Fibroblast of skin of scalp (primary cell): ENCODE measurements at places on chromosomes 13 and 19.

- no peak for DNase-seq
These were observed 5.0 kb downstream of the PTOV1 start for GRCh38 chr19:49855676-49856573.

- DNase-seq = no peak
These were observed 52.3 kb upstream of the ATP12A start for GRCh38 chr13:24627946-24628345.

GRCh38 chr19:17721821-17722220 lies 2.5 kb downstream of the MAP1S start:
- DNase-seq = no peak

- no peak for DNase-seq
These were observed 1526.5 kb upstream of the SLC10A2 start for GRCh38 chr13:104592545-104593250.

GRCh38 chr19:46902402-46902766 lies 41.6 kb downstream of the ARHGAP35 start:
- no peak for DNase-seq

DNA sequence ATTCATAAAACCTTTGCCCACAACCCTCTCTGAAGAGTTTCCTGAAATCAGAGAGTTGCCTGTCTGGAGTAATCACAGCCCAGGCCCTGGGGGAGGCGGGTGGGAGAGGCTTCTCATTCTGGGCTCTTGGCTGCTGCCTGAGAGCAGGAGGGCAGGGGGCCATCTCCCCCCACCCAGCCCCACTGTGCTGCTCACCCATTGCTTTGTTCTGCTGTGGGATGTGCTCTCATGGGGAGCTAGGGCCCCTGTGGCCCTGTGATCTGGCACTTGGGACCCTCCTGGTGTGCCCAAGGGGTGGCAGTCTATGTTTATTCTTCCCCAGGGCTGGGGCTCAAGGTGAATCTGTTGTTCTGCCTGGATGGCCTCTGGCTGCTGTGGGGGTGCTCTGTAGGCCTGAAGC lies 6.1 kb downstream of the KCTD15 start:
- DNase-seq = no peak

- DNase-seq = no peak
These were observed 133.1 kb upstream of the ZNF91 start for GRCh38 chr19:23528376-23528775.

- DNase-seq = no peak
These were observed 46.1 kb downstream of the OXGR1 start for GRCh38 chr13:96948127-96948526.

- DNase-seq = no peak
These were observed 62.3 kb downstream of the CCDC70 start for GRCh38 chr13:51923983-51924539.

GRCh38 chr13:100921139-100921538 lies 246.5 kb upstream of the TMTC4 start:
- no peak for DNase-seq

DNA sequence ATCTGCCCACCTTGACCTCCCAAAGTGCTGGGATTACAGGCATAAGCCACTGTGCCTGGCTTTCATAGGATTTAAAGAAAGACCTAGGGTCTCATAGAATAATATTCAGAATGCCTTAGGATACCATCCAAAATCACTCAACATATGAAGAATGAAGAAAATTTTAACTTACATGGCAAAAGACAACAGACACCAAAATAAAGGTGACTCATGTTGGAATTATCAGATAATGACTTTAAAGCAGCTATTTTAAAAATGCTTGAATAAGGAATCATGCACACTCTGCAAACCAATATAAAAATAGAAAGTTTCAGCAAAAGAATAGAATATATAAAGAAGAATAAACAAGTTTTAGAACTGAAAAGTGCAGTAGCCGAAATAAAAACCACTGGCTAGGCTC lies 29.3 kb downstream of the ZNF566 start:
- peak; percentile 1 for DNase-seq

DNA sequence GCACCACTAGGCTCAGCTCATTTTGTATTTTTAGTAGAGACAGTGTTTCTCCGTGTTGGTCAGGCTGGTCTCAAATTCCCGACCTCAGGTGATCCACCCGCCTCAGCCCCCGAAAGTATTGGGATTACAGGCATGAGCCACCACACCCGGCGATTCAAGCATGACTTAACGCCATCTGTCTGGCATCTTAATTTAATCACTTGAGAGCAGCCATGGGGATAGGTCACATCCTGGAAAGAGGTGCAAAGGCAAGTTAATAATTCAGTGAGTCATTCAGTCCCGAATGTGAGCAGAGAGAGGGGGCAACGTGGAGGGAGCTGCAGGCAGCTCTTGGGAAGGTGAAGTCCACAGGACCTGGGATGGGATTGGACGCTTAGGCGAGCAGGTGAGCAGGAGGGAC lies 31.7 kb upstream of the USP29 start:
- DNase-seq = no peak

DNA sequence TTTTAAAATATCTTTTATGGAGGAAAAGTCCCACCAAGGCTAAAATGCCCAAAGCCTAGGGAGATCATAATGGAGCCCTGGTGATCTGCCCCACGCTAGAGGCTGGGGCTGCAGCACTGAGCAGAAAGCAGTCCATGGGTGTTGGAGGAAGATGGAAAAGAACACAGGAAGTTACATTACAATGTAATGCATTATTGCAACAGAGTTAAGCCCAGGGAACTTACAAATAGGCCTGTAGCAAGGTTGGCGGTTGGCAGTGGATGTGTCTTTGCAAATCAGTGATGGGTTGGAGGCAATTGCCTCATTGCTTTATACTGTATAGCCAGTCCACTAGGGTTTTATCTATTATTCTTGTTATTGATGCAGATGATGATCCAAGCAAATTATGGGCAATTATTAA lies 399.9 kb downstream of the NDFIP2 start:
- no peak for DNase-seq

GRCh38 chr19:1489463-1490310 lies 463 bp downstream of the PCSK4 start:
- DNase-seq = no peak

- no peak for DNase-seq
These were observed 112.5 kb downstream of the ZNF486 start for GRCh38 chr19:20279516-20279915.

GRCh38 chr13:45464141-45464686 lies 525 bp upstream of the COG3 start:
- DNase-seq = no peak

GRCh38 chr13:93744886-93745285 lies 518.3 kb downstream of the GPC6 start:
- no peak for DNase-seq

DNA sequence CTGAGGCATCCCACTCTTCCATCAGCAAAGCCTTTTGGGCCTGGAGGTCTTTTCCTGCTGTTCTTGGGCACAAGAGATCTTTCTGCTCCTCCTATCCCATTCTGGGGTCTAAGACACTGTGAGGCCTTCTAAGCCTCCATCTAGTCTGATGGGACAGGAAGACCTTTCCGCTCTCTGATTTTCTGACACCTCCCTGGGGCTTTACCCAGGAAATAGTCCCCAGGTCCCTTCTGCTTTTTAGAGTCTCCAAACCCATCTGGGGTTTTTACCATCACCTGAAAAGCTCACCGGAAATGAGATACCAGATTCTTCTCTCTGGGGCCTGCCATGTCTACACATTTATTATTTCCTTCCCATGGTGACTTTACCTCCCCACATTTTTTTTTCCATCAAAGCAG lies 21.1 kb downstream of the CLEC17A start:
- no peak for DNase-seq

- no peak for DNase-seq
These were observed 213.8 kb downstream of the KCTD12 start for GRCh38 chr13:76672420-76672819.

GRCh38 chr13:95032121-95032520 lies 269.1 kb downstream of the ABCC4 start:
- DNase-seq = no peak
